NCI-H1417 (cell line): ENCODE measurements at places on chromosomes 12 and 14.

DNA sequence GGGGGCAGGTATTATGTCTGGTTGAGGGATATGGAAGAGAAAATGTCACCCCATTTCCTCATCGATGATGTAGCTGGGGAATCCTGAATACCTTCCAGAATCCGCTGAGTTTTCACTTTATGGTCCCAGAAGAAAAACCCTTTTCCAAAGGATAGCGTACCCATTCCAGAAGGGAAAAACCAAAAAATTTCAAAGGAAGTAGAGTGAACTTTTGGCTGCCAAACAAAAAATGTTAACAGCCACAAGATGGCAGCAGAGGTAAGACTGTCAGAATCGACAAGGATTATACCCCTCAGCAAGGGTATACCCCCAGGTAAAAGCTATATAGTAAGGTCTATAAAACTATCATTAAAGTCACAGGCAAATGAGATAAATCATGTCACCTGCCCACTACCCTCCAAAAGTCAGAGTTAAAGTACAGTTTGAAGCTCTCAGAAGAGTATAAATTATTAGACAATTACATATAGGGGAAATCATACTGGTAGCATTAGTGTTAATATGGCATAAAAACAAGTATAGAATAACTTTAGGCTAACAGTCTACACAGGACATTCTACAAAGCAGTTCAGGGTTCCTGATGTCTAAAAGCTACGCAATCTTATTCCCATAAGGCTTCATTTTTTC lies 18.0 kb downstream of the ACIN1 start:
- no peak for DNase-seq

DNA sequence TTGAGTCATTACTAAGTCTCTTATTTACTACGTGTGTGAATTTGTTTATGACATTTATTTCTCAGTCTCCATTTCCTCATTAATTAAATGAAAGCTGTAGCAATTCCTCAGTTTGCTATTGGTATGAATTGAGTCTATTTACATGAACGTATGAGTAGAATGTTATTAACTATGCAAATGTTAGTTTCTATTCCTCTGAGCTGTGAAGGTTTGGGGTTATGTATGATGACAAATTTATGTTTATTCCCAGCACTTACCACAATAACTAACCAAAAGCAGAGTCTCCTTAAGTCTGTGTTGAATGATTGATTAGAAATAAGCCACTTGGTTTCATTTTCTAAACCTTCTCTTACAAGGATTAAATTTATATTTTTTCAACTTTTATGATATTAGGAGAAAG lies 1340.9 kb downstream of the FSCB start:
- DNase-seq = no peak

DNA sequence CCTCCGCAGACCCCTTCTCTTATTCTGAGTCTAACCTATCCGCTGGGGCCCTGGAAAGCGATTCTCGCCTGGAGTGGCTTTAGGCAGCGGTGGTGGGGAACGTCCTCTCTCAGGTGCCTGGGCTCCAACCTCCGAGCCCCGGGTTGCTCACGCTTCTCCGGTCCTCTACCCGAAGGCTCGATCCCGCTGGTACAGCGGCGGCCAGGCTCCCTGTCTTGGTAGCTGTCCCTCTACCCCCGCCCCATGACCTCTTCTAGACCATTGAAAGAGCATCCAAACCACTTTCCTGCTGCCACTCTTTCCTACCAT lies 505 bp upstream of the HEBP1 start:
- DNase-seq = peak; percentile 53

DNA sequence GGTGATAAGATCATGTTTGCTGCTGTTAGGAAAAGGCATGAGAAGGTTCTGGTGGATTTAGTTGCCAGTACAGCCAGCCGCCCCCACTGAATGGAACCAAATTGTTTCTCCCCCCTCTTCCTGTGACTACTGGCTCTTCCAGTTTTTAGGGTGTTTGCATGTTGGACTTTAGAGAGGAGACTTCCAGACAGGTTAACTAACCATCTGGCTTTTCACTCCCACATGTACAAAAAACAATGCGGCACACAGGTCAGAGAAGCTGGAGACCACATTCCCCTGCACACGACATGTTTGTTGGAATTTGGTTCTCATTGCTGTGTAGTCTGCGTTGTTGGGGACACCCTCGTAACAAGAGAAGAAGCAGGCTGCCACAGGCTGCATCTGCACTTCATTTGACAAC lies 103.9 kb upstream of the TMEM132C start:
- DNase-seq = no peak

GRCh38 chr14:37340353-37340752 lies 142.6 kb downstream of the MIPOL1 start:
- no peak for DNase-seq

- DNase-seq = no peak
Measured at GRCh38 chr14:74599321-74599761, 12.7 kb downstream of the LTBP2 start.

- no peak for DNase-seq
Measured at GRCh38 chr12:131351319-131352028, 359.4 kb upstream of the SFSWAP start.

- DNase-seq = no peak
Measured at GRCh38 chr12:76883811-76884210, 5.0 kb upstream of the CSRP2 start.

DNA sequence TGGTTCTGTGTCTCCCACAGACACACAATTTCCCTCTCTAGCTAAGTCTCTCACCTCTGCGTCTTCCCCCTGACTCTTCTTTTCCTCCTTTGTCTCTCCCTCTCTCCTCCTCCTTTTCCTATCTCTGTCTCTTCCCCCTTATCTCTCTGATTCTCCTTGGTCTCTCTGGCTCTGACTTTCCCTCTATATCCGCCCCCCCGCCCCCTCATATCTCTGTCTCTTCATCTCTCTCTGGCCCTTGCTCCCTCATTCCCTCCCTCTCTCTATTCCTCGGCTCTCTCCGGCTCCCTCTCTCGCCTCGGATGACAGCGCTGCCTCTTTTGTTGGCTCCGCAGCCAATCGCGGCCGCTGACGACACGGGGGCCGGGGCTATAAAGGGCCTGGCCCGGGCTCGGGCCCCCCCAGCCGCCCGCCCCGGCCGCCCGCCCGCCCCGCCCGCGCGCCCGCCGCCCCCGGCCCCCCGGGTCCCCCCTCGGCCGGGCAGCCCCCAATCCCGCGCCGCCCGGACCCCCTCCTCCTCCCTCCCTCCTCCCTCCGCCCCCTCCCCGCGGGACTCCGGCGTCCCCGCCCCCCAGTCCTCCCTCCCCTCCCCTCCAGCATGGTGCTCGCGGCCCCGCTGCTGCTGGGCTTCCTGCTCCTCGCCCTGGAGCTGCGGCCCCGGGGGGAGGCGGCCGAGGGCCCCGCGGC lies at the start of gene GDF11:
Gene GDF11 (plus strand): TSS at position 404 of the 687 bp plus-strand sequence. CDS start 195 bp downstream, at position 599.
- DNase-seq = peak; percentile 82

- no peak for DNase-seq
Measured at GRCh38 chr12:87687362-87687761, 341.8 kb downstream of the C12orf50 start.

DNA sequence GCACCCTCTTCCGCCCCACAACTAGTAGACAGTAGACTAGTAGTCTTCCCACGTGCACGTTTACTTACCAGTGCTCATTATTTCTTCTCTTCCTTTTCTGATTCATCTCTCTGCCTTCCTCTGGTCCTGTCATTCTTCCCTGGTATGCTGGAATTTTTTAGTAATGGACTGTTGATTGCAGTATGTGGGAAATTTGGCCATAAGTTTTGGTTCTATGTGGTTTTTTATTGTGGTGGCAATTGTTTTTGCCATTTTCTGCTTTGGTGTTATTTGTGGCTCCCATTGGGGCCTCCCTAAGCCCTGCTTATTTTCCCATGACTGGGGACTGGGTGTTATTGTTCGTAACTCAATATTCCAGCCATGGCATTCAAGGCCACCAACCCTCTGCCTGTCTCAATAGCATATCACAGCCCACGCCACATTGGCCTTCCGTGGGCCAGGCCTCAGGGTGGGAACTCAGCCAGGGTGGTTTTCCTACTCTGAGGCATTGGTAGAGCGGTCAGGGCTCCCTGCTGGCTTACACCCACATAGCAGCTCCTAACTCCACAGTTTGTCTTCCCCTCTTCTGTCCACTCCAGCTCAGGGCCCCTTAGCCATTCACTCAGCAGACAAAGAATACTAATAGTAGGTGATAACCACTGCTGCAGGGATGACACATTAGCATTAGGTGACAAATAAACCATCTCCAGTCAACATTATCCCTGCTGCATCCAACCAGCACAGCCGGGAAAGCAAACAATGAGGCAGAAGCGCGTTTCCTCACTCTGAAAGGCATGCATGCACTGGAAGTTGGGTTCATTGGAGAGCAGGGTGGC lies 321.5 kb downstream of the CACNA1C start:
- DNase-seq = peak; percentile 13
